Gastrocnemius medialis (tissue), 4 donors: ENCODE measurements at places on chromosomes 16 and 17. TPM values are rescaled to one million over a fixed set of nuclear protein-coding genes. Genes with fewer than 3 reads are reported as not detected.

The DNASE1L2 gene
- not detected for total RNA-seq

The ENPP7 gene
- total RNA-seq = not detected

The ABCA10 gene
- total RNA-seq = 5.5 TPM

The NQO1 gene
- total RNA-seq = 48.9 TPM

DNA sequence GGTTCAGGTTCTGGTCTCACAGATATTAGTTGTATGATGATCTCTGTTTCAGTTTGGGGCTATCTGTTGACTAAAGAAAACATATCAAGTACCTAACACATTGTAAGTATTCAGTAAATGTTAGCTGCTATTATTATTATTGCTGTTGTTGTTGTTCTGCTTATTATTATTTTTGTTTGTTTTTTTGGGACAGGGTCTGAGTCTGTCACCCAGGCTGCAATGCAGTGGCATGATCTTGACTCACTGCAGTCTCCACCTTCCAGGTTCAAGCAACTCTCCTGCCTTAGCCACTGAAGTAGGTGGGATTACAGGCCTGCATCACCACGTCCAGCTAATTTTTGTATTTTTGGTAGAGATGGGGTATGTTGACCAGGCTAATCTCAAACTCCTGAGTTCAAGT, 44.5 kb downstream of the ARHGAP17 start:
- no peak overlapping the region for H3K4me3 ChIP-seq
- peaks cover 39% of the 10 kb centered on the region for H3K4me1 ChIP-seq
- H3K36me3 ChIP-seq = peaks cover 50% of the 10 kb centered on the region

- no peak overlapping the region for H3K4me3 ChIP-seq
- no peak for DNase-seq
- no peak overlapping the region for H3K27ac ChIP-seq
- H3K4me1 ChIP-seq = peaks cover 27% of the 10 kb centered on the region
- H3K27me3 ChIP-seq = no peaks in the 10 kb centered on the region
- no peaks in the 10 kb centered on the region for H3K36me3 ChIP-seq
These were observed 30.7 kb downstream of the WWOX start for GRCh38 chr16:78130083-78130608.
